Activated CD4-positive, CD25-positive, alpha-beta regulatory T cell (primary cell): ENCODE measurements at places on chromosomes 16 and 17.

DNA sequence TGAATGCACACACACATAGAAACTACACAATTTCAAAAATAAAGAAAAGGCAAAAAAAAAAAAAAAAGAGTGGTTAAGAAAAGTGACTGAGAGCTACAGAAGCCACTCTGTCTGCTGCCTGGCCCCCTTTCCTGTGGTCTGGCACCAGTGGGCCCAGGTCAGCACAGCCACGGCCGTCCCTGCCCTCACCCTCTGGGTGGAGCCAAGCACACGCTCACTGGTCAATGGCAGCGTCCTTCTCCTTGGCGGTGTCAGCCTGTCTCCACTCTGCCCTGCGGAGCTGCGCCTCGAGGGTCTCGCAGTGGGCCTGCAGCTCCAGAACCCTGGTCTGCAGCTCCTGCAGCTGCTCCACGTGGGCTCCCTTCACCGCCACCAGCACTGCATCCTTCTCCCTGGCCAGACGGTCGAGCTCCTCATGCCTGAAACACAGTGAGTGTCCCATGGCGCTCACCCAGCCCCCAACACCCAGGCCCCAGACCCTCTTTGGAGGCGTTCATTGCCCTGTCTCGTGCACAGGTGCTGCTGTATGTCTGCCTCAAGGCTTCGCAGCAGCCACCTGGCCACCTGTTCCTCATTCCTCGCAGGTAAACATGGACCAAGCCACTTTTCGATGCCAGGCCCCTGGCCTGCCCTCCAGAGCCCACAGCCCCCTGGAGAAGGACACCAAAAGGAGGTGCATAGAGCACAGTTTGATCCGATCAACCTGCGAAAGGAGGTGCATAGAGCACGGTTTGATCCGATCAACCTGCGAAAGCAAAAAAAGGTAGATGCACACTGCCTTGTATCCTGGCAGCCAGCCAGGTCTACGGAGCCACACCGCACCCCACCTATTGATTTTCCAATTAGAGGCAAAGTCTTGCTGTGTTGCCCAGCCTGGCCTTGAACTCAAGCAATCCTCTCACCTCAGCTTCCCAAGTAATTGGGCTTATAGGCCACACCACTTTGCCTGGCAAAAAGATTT, 24.4 kb downstream of the CCDC57 start:
- no peak for DNase-seq

GRCh38 chr17:29825604-29826003, 104.4 kb downstream of the SSH2 start:
- DNase-seq = no peak

DNA sequence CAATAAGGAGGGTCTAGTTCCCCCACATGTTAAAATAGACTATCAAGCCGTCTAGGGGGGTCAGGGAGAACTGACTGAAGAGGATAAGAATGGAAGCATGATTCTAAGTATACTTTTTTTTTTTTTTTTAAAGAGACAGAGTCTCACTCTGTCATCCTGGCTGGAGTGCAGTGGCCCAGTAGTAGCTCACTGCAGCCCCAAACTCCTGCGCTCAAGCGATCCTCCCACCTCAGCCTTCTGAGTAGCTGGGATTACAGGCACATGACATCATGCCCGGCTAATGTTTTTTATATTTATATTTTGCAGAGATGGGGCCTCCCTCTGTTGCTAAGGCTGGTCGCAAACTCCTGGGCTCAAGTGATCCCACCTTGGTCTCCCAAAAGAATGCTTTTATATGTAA, 14.2 kb downstream of the AMFR start:
- no peak for DNase-seq

GRCh38 chr17:39757931-39758873, 20.5 kb downstream of the GRB7 start:
- no peak for DNase-seq

DNA sequence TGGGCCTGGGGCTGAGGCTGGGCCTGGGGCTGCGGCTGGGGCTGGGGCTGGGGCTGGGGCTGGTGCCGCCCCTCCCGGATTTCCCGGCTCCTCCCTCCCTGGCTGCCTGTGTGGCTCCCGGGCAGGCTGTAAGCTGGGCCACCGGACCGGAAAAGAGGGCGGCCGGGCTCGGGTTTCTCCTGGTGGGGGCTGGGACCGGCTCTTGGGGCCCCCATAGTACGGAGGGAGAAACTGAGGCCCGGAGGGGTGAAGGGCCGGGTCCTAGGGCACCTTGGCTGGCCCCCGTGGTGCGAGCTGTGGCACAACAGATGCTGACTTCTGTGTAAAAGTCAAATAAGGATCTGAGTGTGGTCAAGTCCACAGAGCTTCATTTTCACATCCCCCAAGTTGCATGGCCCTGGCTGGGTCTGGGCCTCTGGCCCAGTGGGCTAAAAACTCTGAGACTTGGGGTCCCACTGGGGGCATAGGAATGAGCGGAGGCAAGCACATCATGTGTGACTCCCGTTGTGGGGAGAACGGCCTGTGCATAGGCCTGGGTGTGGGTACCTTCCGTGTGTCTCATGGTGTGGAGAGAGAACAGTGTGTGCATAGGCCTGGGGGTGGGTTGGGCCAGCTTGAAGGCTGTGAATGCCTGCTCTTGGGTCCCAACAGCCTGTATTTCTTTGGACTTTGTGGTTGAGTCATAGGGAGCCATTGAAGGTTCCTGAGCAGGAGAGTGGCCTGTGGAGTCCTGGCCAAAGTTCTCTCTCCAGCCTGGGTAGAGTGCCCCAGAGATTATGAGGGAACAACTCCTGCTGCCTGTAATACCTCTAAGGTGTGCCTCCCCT, 123.9 kb upstream of the CIBAR2 start:
- DNase-seq = no peak
